ENCODE measurements at places on chromosomes 2 and 18. TPM values are rescaled to one million over a fixed set of nuclear protein-coding genes. Genes with fewer than 3 reads are reported as not detected.

- no peak for DNase-seq
These were observed 172.3 kb downstream of the INO80D start for GRCh38 chr2:205913668-205914067.

GRCh38 chr2:54722641-54723040 lies 821 bp upstream of the EML6 start:
- peak; percentile 41 for DNase-seq

The GAD1 gene
- 1.7 TPM for total RNA-seq

The REG1B gene
- not detected for total RNA-seq

DNA sequence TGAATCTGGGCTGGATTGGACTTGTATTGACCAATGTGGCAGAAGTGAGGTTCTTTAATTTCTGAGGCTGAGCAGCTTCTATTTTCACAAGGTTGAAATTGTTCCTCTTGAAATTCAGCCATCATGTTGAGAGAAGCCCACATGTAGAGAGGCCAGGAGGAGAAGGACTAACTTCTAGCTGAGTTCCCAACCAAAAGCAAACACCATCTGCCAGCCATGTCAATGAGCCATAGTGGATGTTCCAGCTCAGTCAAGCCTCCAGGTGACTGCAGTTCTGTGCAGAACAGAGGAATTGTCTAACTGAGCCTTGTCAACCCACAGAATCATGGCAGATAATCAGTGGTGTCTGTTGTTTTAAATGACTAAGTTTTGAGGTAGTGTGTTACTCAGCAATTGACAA lies 110.6 kb upstream of the ACVR1 start:
- peak; percentile 17 for DNase-seq
